ENCODE measurements at places on chromosomes 4 and X.

DNA sequence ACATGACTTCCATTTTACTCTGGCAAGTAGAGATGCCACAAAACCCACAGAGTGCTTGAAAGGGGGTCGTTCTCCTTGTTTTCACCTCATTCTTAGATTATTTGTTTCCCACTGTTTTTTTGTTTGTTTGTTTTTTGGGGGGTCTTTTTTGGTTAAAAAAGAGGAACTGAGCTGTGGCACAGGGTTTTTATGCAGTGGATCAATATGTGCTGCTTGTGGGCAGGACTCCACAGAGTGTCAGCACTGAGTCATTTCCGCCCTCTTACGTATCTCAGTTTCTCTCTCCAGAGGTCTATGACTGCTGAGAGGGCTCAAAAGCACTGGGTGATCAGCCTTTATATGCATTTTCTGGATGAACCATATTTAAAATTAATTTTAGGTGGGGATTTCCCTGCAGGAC, 268.1 kb upstream of the GRID2 start:
- no peaks in the 10 kb centered on the region for H3K27me3 ChIP-seq
- H3K36me3 ChIP-seq = no peaks in the 10 kb centered on the region
- H3K27ac ChIP-seq = no peak overlapping the region
- H3K4me1 ChIP-seq = no peaks in the 10 kb centered on the region
- no peak for DNase-seq

DNA sequence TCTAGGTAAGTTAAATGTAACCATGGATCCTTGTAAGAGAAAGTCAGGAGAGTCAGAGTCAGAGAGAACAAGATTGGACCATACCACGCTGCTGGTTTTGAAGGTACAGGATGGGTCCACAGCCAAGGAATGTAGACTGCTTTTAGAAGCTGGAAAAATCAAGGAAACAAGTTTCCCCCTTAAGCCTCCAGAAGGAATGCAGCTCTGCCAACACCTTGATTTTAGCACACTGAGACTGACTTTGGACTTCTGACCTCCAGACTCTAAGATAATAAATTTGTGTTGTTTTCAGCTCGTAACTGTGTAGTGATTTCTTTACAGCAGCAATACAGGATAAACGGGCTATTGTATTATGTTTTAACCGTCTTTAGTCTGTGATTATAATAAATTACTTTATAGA, 108.0 kb upstream of the USP38 start:
- H3K36me3 ChIP-seq = no peaks in the 10 kb centered on the region
- H3K27me3 ChIP-seq = no peaks in the 10 kb centered on the region
- H3K4me1 ChIP-seq = no peaks in the 10 kb centered on the region

GRCh38 chr4:112329672-112330375, 32.7 kb downstream of the ALPK1 start:
- no peak overlapping the region for H3K27ac ChIP-seq
- H3K36me3 ChIP-seq = no peaks in the 10 kb centered on the region
- H3K4me3 ChIP-seq = no peak overlapping the region
- H3K4me1 ChIP-seq = no peaks in the 10 kb centered on the region
- H3K27me3 ChIP-seq = no peaks in the 10 kb centered on the region
- no peak for DNase-seq

GRCh38 chr4:8848507-8849265, 23.0 kb downstream of the HMX1 start:
- no peaks in the 10 kb centered on the region for H3K36me3 ChIP-seq
- H3K4me3 ChIP-seq = no peak overlapping the region

DNA sequence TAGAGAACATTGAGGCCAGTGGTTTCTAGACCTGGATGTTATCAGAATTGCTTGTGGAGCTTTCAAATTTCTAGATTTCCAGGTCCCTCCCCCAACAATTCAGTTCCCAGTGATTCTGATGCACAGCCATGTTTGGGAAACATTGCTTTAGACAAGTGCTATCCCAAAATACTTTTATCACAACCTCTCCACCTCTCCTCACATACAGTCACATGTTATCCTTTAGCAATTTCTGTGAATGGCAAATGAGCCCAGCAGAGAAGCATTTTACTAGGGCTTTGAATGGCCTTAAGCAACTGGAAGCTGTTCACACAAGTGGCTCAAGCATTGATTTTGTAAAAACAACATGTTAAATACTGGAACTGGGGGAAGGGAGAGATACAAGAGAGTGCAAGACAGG, 29.7 kb downstream of the DCX start:
- no peak overlapping the region for H3K4me3 ChIP-seq
- no peak overlapping the region for H3K27ac ChIP-seq
- H3K36me3 ChIP-seq = no peaks in the 10 kb centered on the region
- DNase-seq = no peak
- no peaks in the 10 kb centered on the region for H3K4me1 ChIP-seq

GRCh38 chrX:104567506-104567905, 1.5 kb downstream of the IL1RAPL2 start:
- no peak overlapping the region for H3K27ac ChIP-seq
- no peaks in the 10 kb centered on the region for H3K36me3 ChIP-seq
- DNase-seq = no peak

DNA sequence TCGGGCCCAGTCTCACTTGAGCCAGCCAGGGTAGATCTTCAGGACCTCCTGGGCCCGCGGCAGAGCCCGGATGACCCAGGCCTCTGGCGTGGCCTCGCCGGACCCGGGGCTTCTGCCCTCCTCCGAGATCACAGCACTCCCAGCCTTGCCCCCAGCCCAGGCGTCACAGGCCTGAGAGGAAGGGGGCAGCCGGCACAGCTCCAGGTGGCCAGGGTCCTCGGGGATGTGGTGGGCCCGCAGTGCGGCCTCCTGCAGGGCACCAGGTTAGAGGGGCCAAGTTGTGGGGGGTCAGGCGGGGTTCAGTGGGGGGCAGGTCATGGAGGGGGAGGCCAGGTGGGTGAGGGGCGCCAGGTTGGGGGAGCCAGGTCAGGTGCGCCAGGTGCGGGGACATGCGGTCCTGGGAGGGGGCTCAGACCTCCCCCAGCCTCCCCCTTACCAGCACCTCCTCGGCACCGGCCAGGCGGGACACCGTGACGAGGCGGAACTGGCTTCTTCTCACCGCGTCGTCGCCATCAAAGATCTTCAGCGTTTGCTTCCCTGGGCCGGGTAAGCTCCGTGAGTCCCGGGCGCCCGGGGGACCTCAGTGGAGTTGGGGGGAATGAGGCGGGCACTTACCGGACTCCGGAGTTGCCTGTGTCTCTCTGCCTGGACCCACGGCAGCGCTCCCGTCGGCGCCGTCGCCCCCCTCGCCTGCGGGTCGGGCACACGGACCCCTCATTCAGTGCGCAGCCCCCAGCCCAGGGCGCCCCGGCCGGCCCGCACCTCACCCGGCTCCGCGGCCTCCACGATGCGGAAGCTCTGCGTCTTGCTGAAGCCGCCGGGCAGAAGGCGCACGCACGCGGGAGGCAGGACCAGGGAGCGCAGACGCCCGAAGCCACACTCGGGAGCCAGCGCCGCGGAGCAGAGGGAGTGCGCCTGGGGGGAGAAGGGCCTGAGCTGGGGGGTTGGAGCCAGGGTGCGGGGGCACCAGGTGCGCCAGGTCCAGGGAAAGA, 6.0 kb downstream of the DGKQ start:
- no peak overlapping the region for H3K27ac ChIP-seq
- no peak for DNase-seq
- H3K27me3 ChIP-seq = no peaks in the 10 kb centered on the region

- peak; percentile 66 for DNase-seq
- H3K36me3 ChIP-seq = no peaks in the 10 kb centered on the region
- H3K4me3 ChIP-seq = no peak overlapping the region
- H3K27me3 ChIP-seq = no peaks in the 10 kb centered on the region
- no peak overlapping the region for H3K27ac ChIP-seq
- peaks cover 5% of the 10 kb centered on the region for H3K4me1 ChIP-seq
Measured at GRCh38 chrX:85963736-85964135, 83.6 kb downstream of the CHM start.

DNA sequence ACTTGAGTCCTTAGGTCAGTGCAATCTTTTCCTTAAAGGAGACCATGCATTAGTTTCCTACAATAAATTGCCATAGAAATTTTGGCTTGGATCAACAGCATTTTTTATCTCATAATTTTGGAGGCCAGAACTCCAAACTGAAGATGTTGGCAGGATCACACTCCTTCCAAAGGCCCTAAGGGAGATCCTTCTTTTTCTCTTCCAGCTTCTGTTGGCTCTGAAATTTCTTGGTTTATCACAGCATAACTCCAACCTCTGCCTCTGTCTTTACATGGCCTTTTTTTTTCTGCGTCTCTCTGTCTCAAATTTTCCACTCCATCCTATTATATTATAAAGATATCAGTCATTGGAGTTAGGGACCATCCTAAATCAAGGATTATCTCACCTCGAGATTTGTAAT, 282.2 kb downstream of the STIM2 start:
- H3K27ac ChIP-seq = no peak overlapping the region
- no peaks in the 10 kb centered on the region for H3K36me3 ChIP-seq
- H3K4me1 ChIP-seq = no peaks in the 10 kb centered on the region
- DNase-seq = no peak
- H3K27me3 ChIP-seq = no peaks in the 10 kb centered on the region

GRCh38 chrX:116239944-116240840, 69.6 kb downstream of the AGTR2 start:
- H3K36me3 ChIP-seq = no peaks in the 10 kb centered on the region
- no peaks in the 10 kb centered on the region for H3K27me3 ChIP-seq
- peak overlapping the region; percentile 33 for H3K27ac ChIP-seq
- DNase-seq = peak; percentile 26
- H3K4me1 ChIP-seq = peaks cover 7% of the 10 kb centered on the region

DNA sequence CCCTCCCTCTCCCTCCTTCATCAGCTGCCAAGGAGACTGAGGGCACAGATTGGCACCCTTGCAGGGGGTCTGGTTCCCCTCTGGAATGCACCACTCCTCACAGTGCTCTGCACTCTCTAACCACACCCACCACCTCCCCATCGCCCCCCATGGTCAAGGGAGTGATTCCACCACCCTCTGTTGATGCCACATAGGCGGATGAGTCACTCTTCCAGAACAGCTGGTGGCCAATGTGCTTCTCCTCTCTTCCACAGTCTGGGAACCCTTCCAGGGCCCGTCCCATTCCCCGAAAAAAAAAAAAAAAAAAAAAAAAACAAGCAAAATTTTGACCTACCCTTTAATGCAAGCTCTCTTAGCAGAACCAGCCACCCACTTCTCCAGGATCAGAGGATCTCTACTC, 341.3 kb upstream of the KLF3 start:
- H3K27me3 ChIP-seq = no peaks in the 10 kb centered on the region
- peak; percentile 82 for DNase-seq
- no peaks in the 10 kb centered on the region for H3K36me3 ChIP-seq
- H3K4me1 ChIP-seq = peaks cover 20% of the 10 kb centered on the region
- no peak overlapping the region for H3K4me3 ChIP-seq
- H3K27ac ChIP-seq = no peak overlapping the region

- H3K27me3 ChIP-seq = no peaks in the 10 kb centered on the region
- DNase-seq = no peak
- no peak overlapping the region for H3K27ac ChIP-seq
- no peak overlapping the region for H3K4me3 ChIP-seq
- H3K36me3 ChIP-seq = no peaks in the 10 kb centered on the region
Measured at GRCh38 chr4:41446391-41446790, 91.6 kb upstream of the LIMCH1 start.

DNA sequence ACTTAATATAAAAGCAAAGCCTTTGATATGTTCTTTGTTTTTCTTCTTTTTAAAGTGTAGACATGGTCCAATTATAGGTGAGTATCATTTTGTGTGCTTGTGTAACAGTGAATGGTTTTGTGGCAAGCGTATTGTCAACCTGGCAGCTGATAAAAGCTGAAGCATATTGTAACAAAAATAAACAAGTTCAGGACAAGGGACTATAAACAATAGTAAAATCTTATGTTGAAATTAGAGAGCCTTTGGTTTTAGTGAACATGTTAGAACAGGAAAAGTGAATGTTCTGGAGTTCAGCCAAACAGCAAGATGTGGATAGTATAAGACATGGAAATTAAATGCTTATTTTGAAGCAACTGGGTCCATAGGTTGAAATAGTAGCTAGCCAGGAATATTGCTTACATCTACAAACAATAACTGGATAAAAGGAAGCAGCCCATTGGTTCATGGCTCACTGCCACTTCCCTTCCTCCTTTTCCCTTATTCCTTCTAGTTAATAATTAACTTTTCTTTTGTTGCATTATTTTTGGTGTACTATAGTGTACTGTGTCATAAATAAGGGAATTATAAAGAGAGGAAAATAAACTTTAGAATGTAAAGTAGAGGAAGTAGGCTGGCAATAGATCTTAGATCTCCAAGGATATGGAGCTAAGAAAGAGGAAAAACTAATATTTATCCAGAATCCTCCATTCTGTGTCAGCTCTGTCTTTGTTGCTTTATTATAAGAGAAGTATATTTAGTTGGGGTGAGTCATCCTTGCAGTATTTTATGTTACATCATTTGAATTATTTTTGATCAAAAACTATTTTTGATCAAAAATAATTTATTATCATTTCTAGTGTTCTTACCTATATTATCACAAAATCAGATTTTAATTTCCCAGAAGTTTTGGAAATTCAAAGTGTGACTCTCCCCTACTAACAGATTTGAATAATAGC, 65.6 kb downstream of the MRPL1 start:
- no peak overlapping the region for H3K27ac ChIP-seq
- H3K36me3 ChIP-seq = no peaks in the 10 kb centered on the region
- peak; percentile 30 for DNase-seq

DNA sequence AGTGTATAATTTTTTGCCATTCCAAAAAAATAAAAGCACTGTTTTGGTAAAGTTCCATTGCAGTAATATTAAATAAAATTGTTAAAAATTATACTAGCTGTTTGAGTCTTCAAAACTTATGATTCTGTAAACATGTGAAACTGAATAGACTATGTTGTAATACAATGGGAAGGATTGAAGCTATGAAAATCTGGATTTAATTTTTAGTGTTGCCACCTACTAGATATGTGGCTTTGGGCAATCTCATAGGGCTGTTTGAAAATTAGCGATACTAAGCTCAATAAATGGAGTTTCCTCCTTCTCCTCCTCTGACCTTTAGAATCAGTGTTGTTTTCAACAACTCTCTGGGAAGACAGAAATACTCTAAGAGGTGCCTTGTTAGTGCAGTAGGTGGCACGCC, 4.5 kb downstream of the PGRMC2 start:
- no peak overlapping the region for H3K4me3 ChIP-seq

- H3K27me3 ChIP-seq = no peaks in the 10 kb centered on the region
- H3K4me1 ChIP-seq = no peaks in the 10 kb centered on the region
- H3K27ac ChIP-seq = no peak overlapping the region
Measured at GRCh38 chrX:51144828-51145442, 187.7 kb upstream of the NUDT10 start.

DNA sequence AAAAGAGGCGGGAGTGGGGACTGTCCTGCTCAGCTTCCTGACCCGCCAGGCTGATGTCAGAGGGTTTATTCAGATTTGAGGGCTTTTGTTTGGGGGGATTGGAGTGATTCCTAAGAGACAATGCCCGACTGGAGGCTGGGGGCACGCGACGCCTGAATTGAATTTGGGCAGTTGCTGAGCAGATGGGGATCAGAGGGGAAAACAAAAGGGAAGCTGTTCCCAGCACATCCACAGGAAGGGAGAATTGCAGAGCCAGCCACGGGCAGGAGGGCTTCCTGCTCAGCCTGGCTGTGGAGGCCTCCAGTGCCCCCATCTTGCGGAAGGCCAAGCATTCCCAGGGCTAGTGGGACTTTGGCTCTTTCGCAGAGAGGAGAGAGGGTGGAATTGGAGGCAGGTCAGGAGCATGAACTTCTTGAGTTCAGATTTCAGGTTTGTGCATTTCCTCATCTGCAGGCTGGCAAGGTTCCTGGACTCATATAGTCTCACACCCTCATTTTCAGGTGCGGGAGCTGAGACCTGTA, 162.8 kb downstream of the NHS start:
- H3K36me3 ChIP-seq = no peaks in the 10 kb centered on the region
- DNase-seq = no peak
- H3K4me3 ChIP-seq = no peak overlapping the region
